ENCODE measurements at places on chromosomes 6 and 20. TPM values are rescaled to one million over a fixed set of nuclear protein-coding genes. Genes with fewer than 3 reads are reported as not detected.

The PHACTR3 gene
- 0.29 TPM for total RNA-seq

The SLC17A4 gene
- total RNA-seq: not detected

The ERVFRD-1 gene
- not detected for total RNA-seq

GRCh38 chr6:41231246-41231645 lies 3.1 kb downstream of the TREML4 start:
- DNase-seq: no peak

- DNase-seq: peak; percentile 98
These were observed 49.4 kb upstream of the RREB1 start for GRCh38 chr6:7058250-7058923.

DNA sequence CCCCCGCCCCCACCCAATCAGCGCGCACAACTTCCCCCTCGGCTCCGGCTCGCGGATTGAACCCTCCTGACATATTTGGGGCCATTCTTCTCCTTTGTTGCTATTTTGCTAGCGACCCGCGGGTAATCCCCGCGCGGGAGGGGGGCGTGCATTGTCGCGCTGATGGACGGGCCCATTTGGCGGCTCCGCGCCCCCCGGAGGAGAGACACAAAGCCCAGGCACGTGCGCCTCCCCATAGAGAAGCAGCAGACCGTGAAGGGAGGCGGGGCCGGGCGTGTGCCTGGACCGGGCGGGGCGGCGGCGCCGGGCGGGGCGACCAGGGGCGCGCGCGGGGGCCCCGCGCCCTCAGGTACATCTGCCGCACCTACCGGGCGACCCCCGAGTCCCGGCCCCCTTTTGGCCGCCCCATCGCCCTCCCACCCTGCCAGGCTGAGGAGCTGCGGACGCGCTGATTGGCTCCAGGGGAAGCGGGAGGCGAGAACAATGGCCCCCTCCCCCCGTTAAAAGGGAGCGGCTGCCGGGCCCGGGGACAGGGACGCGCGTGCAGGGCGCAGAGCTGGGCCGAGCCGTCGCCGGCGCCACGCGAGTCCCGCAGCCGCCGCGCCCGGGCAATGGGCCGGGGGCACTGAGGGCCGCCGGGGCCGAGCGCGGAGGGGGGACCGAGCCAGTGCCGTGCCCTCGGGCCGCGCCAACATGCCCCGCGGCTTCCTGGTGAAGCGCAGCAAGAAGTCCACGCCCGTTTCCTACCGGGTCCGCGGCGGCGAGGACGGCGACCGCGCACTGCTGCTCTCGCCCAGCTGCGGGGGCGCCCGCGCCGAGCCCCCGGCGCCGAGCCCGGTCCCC lies at the start of gene INSM1:
TSS of gene INSM1 (plus strand) at position 530 of the 843 bp plus-strand sequence. CDS start at position 694, 164 bp downstream.
- no peak for DNase-seq

- DNase-seq: no peak
These were observed 18.0 kb downstream of the CDH26 start for GRCh38 chr20:59976156-59976782.

GRCh38 chr6:17226786-17227233 lies 54.4 kb upstream of the RBM24 start:
- no peak for DNase-seq

- no peak for DNase-seq
These were observed 86.9 kb downstream of the SOBP start for GRCh38 chr6:107576852-107577251.

DNA sequence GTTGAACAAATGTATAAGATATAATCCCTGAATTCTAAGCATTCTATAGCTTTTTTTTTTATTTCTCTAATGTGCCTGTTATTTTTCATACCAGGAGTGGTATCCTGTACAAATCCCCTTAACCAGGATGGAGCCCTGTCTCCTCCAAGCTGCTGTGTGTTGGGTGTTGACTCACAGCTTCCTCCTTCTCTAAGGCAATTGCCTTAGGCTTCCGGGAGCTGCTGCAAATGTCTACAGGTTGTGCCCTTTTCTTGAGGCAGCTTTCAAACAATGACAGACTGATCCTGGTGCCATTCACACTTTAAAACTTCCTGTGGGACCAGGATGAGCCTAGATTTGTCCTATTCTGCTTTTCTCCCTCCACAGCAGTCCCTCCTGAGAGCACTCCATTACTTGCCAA lies 173.2 kb downstream of the BTBD3 start:
- no peak for DNase-seq

GRCh38 chr6:131210469-131210868 lies 75.2 kb downstream of the AKAP7 start:
- DNase-seq: no peak

DNA sequence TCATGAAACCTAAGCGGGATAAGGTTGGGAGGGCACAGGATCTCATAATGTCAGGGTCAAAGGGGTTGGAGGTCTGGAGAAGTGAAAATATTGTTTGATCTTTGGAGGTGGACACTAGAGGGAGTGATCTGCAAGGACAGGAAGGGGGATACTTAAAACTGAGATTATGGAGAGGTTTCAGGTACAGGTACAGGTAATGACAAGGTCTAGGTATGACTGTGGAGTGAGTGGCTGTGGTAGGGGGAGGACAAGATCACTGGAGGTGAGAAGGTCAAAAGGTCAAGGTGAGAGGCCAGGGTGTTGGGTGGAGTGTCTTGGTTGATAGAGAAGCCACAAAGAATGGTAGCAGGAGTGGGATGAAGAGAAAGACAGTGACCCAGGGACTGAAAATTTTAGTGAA lies 16.8 kb upstream of the NOTCH4 start:
- no peak for DNase-seq

GRCh38 chr20:24708411-24709295 lies 239.2 kb downstream of the SYNDIG1 start:
- no peak for DNase-seq

GRCh38 chr20:62063981-62064769 lies 1.5 kb downstream of the TAF4 start:
- DNase-seq: no peak

- DNase-seq: no peak
These were observed 10.4 kb upstream of the NT5DC1 start for GRCh38 chr6:116090251-116090650.

- DNase-seq: no peak
These were observed 20.0 kb upstream of the ZNFX1 start for GRCh38 chr20:49297605-49298530.

- no peak for DNase-seq
These were observed 681 bp downstream of the DIDO1 start for GRCh38 chr20:62925420-62926228.

DNA sequence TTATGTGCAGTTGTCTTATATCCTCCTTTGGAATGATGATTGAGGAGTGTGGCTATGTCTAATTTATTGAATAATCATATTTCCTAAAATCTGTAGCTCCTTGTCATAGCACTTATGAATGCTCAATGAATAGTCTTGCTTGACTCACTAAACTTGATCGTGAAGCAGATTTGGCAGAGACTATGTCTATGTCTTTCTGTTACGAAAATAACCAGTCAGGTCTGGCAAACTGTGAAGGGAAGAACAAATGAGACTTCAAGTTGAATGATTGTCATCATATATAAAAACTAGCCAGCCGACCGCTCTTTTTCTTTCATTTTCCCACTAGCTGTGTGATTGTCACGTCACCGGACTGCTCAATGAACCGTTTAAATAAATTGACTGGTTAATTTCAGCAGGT lies 1303.9 kb upstream of the GJE1 start:
- no peak for DNase-seq

- DNase-seq: no peak
These were observed 120.2 kb downstream of the TINAG start for GRCh38 chr6:54428431-54428830.

DNA sequence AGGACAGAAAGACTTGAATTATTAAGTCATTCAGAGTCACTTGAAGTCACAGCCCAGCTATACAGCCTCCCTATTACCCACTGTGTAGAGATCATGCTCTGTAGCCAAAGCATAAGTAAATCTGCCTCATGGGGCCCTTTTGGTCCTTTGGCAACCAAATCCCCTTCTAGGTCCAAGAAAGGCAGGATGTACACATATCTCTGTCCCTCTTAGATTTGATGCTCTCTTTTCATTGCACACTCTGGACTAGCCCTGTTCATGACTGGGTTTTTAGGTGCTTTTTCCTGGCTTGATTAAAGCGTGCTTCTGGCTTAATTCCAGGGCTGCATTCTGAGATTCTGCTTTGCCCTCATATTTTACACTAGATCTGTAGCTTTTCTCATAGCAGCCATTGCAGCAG lies 296.8 kb downstream of the TENT5A start:
- no peak for DNase-seq

DNA sequence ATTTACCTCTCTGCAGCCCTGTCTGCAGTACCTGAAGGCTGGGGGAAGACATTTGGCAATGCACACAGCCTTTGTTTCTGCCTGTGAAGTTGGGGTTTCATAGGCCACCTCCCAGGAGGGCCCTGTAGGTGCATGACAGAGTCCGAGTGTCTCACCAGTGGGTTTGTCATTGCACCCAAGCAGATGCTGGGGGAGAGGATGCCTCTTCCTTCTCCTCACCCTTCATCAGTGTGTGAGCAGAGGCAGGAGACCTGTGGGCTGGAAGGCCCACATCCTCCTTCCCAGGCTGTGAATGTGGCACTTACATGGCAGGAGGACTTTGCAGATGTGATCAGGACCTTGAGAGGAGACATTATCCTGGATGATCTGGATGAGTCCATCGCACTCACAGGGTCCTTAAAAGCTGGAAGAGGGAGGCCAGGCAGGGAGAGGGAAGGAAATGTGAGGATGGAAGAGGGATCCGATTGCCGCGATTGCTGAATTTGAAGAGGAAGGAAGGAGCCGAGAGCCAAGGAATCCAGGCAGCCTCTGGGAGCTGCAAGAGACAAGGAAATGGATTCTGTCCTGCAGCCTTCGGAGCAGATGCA lies 30.4 kb downstream of the SYNJ2 start:
- DNase-seq: no peak

DNA sequence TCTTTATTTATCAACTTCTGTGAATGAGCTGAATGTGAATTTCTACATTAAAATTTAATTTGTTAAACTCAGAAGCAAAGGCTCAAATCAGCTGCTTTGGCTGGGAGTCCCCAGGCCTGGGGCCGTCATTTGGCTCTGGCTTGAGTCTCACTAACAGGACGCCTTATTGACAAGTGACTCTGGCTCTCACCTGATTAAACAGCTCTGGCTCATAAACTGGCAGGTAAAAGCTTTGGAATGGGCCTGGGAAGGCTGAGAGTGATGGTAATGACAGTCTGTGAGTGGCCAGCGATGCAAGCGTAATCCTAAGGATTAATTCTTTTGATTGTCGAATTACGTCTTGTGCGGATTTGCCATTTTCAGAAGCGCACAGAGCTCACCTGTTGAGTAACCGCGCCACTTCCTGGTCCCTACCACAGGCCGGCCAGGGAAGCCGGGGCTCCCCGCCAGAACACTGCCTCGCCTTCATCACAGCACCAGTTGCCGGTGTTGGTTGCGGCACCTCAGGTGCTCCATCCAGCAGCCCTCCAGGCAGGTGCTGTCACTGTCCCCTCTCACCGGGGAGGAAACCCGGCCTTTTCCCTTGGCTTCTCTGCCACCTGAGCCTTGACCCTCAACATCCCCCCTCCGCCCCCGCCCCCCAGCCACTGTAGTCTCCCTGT lies 110.7 kb downstream of the ZDHHC14 start:
- DNase-seq: no peak
